AG20443 (cell line): ENCODE measurements at places on chromosomes 1 and 21.

DNA sequence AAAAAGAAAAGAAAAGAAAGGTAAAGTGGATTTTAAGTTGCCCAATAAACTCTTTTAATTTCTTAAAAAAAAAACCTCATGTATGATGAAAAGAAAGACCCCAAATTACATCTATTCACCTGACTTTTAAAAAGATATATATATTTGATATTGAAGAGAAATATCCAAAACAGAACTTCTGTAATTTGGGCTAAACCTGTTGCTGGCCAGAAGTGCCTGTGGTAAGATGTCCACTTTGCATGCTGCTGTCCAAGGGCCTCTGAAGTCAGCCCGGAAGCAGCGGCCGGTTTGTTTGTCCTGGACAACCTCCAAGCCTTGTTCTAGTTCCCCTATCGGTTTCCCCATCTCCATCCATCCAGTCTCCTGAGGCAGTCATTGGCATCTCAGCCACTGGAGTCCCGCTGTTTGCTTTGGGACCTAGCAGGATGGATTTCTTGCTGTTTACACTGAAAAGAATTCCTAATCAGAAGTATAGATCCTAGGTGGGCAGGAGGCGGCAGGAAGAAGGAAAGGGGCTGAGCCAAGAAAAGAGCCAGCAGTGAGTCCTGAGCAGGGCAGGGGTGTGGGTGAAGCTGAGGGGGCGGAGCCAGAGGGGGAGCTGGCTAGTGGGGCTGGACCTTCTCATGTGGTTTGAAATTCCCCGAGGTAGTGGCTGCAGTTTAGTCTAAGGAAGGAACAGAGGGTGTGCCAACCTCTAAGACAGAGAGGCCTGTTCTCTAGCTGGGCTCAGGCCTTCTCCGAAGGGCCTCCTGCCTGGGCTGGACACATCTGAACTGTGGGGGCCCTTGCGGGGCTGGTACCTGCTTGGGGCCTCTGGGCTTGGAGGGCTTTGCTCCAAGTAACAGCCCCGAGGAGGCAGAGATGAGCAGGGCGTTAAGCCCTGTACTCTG, 3.3 kb downstream of the NCMAP start:
- peak; percentile 66 for DNase-seq

GRCh38 chr1:96588416-96588995, 133.1 kb upstream of the PTBP2 start:
- DNase-seq, result no peak

DNA sequence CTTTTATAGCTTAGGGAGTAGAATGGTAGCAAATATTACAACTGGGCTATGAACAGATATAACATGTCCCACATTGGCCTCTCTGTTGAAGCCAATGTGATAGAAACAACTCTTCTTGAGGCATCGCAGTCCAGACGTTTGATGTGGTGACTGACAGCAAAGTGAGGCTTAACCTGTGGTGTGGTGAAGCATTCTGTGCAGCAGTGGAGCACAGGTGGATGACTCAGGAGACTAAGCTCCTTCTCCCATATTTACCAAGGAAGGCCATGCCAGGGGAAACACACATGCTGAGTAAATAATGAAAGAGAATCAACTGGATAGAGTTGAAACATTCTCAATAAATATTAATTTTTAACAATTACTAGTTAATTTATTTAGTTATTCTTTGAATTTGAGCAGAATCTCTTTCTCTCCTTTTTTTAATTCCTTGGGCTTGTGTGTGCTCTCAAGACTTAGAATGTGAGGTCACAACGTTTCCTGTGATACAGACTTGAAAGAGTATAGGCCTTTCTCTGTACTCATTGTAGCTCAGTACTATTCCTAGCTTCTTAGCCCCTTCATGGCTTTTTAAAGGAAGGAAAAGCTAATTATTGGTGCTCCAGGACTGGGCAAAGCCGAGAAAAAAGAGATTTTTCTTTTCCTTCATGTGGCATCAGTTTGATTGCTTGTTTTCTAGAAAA, 17.6 kb downstream of the CRB1 start:
- DNase-seq, result no peak

- DNase-seq, result no peak
Measured at GRCh38 chr1:104190821-104191220, 441.1 kb downstream of the AMY1C start.
